ENCODE measurements at places on chromosomes 1 and 21. TPM values are rescaled to one million over a fixed set of nuclear protein-coding genes. Genes with fewer than 3 reads are reported as not detected.

GJA8 gene
- polyA plus RNA-seq: not detected

CRB1 gene
- polyA plus RNA-seq: not detected

KCNE1 gene
- polyA plus RNA-seq: not detected

L1TD1 gene
- polyA plus RNA-seq: 0.05 TPM

SERINC2 gene
- 96.0 TPM for polyA plus RNA-seq

TAS1R1 gene
- polyA plus RNA-seq: not detected

RIPPLY3 gene
- not detected for polyA plus RNA-seq

All from GM23248 (cell line).